Liver (tissue), 10 donors: ENCODE measurements at places on chromosomes 4 and X. TPM values are rescaled to one million over a fixed set of nuclear protein-coding genes. Genes with fewer than 3 reads are reported as not detected.

DNA sequence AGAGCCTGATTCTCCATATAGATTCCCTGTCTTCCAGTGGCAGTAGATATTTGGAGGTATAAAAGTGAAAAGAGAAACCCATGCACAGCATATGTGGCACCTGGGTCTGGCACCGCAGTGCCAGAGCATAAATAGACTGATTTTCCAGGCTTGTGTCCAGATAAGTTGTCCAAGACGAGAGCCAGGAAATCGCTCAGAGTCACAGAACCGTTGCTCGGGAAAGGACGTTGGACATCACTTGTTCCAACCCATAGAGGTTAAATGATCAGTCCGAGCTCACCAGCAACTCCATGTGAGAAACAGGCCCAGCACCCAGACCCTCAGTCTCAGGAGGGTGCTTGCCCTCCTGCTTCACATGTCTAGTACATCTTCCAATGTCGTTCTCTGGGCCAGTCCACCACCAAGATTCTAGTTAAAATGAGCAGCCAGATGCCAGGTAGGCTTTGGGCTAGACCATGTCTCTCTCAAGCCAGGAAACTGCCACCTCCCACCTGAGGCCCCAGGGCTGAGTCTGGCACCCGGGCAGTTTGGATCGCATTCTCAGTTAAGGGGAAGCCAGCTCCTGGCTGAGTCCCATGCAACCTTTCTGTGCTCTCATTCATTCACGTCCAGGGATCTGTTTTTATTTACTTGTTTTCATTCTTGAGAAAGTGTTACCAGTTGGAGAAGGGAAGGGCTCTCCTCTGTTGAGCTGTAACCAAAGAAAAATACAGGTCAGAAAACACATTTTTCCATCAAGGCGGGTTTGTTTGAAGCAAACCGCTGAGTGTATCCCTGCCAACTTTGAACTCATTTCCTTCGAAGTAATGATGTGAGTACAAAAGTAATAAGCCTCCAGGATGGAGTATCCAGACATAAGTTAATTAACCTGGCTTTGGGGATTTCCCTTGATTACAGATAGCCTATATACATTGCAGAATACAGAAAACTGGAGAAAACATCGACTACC, 91.7 kb downstream of the PHOX2B start:
- H3K36me3 ChIP-seq = no peaks in the 10 kb centered on the region
- H3K4me1 ChIP-seq = no peaks in the 10 kb centered on the region

GRCh38 chr4:156568041-156568440, 403.6 kb downstream of the PDGFC start:
- H3K27me3 ChIP-seq = no peaks in the 10 kb centered on the region
- H3K4me3 ChIP-seq = no peak overlapping the region
- H3K4me1 ChIP-seq = no peaks in the 10 kb centered on the region
- H3K27ac ChIP-seq = no peak overlapping the region

DNA sequence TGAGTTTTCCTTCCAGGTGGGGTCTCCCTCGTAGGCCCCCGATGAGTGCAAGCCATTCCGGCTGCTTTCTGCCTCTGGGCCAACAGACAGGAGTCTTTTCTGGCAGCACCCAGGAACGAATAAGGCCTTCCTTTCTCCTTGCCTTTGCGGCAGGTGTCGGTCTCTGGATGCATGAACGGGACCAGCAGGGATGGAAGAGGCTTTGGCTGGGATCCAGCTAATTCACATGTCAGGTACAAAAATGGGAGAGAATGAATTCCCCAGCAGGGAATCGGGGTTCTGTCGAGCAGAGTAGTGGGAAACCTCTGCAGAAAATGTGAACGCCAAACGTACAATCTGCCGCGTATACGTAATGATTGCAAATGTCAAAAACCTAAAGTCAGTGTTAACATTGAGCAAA, 146.1 kb upstream of the TBL1X start:
- no peaks in the 10 kb centered on the region for H3K27me3 ChIP-seq
- H3K4me1 ChIP-seq = no peaks in the 10 kb centered on the region
- no peaks in the 10 kb centered on the region for H3K36me3 ChIP-seq
- no peak for DNase-seq
- no peak overlapping the region for H3K27ac ChIP-seq

DNA sequence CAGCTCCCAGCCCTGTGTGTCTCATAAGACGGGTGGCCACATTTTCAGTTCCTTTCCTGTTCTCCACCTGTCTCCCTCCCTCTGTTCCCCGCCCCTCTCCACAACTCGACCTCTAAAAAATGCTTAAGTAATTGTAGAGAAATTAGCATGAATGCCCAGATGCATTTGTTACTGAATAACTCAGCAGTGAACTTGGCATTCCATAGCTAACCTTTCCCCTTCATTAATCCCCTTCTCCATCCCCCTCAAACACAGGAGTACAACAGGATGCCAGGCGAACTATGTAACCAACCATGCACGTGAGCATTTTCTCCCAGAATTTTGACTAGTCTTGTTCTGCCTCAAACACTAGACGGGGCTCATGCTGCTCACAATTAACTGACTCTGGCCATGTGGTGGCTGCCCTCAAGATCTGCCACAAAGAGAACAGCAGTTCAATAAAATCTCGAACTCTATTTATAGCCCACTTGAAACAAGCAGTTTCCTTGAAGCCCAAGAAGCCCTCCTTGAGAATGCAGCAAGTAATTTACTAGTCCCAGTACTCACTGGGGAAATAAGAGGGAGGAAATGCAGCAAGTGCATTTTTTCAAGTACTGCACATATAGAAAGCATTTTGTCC, 351.2 kb downstream of the ARHGAP24 start:
- H3K4me1 ChIP-seq = peaks cover 15% of the 10 kb centered on the region
- no peaks in the 10 kb centered on the region for H3K36me3 ChIP-seq
- H3K4me3 ChIP-seq = no peak overlapping the region

- DNase-seq = no peak
- H3K27me3 ChIP-seq = no peaks in the 10 kb centered on the region
- no peak overlapping the region for H3K27ac ChIP-seq
- H3K4me1 ChIP-seq = no peaks in the 10 kb centered on the region
Observed at GRCh38 chrX:12412561-12412960, 274.3 kb downstream of the FRMPD4 start.

DNA sequence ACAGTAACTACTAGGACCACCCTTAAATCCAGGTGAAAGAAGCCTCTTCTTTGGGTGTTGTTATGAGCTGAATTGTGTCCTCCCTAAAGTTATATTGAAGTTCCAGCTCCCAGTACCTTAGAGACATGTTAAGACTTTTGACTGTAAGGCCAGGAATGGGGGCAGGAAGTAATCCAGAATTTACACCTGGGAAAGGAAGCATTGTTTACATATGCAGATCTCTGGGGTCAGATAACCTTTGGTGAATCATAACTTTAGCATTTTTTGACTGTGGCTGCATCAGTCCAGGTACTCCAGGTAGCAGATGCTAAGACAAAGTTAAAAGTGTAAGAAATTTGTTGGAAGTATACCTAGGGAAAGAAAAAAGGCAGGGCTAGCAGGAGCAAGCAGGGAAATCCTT, 104.9 kb upstream of the CENPE start:
- DNase-seq = no peak
- no peak overlapping the region for H3K4me3 ChIP-seq
- no peaks in the 10 kb centered on the region for H3K36me3 ChIP-seq
- no peaks in the 10 kb centered on the region for H3K27me3 ChIP-seq

GRCh38 chrX:71450433-71451106, 82.3 kb upstream of the OGT start:
- H3K4me3 ChIP-seq = no peak overlapping the region
- no peak for DNase-seq

- H3K4me1 ChIP-seq = no peaks in the 10 kb centered on the region
- H3K4me3 ChIP-seq = no peak overlapping the region
- no peaks in the 10 kb centered on the region for H3K36me3 ChIP-seq
- no peaks in the 10 kb centered on the region for H3K27me3 ChIP-seq
- no peak overlapping the region for H3K27ac ChIP-seq
Observed at GRCh38 chrX:13893826-13894225, 76.9 kb upstream of the GPM6B start.

DNA sequence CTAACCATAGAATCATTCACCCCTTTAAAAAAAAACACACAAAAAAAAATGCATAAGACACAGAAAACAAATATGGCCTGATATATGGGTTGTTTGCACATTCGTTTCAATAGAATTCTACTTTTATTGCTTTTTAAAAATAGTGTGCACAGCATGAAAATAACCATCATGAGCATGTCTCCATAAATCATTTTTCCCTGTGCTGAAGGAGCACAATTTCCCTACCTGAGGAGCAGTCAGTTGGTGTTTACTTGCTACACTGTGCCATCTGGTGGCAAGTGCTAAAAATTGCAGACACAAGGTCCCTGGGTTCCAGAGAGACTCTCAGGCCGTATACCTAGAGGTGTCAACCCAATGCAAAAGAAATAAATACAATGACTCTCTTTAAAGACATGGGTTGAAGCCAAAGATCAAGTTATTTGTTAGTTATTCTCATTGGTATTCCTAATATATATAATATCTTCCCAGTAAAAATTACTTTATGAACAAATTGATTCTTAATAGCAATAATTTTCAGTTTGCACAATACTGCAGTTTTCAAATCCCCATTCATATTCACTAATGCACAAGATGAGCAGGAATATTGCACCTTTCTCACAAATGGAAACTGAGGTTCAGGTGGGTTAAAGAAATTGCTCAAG, 551.4 kb downstream of the IQCM start:
- H3K4me3 ChIP-seq = no peak overlapping the region
- no peaks in the 10 kb centered on the region for H3K4me1 ChIP-seq
- no peak overlapping the region for H3K27ac ChIP-seq
- H3K36me3 ChIP-seq = no peaks in the 10 kb centered on the region
- no peaks in the 10 kb centered on the region for H3K27me3 ChIP-seq
- DNase-seq = no peak

- DNase-seq = no peak
- no peaks in the 10 kb centered on the region for H3K36me3 ChIP-seq
- no peak overlapping the region for H3K4me3 ChIP-seq
- H3K27ac ChIP-seq = no peak overlapping the region
- H3K27me3 ChIP-seq = peaks cover 2% of the 10 kb centered on the region
Observed at GRCh38 chr4:107068116-107068515, 32.0 kb upstream of the DKK2 start.

DNA sequence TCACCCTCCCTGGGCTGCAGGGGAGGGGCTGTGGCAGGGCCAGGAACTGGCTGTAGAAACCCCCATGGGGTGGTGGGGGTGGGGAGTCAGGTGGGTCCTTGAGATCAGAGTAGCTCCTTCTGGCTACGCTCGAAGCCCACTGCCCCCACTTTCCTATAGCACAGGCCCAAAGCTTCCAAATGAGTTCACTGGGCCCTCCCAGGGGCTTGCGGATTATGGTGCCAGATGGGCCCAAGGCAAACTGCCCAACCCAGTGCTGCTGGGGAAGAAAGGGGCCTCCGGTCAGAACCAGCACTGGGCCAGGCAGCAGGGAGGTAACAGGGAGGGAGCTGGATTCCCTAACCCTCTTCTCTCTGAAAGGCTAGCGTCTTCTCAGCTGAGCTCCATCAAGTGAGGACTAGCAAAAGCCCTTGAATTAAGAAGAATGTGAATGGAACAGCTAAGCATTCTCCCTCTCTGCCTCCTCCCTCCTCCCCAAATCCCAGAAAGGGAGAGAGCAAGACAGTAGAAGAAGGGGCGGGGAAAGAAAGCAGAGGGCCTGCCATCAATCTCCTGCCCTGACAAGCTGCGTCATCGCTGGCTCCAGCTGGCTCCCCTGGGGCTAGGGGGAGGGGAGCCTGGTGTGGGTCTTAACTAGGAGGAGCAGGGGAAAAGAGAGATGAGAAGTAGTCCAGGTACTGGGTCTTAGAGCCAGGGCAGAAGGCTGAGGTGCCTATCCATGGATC, 34.7 kb downstream of the FRMPD3 start:
- H3K27ac ChIP-seq = no peak overlapping the region
- H3K36me3 ChIP-seq = no peaks in the 10 kb centered on the region
- no peak for DNase-seq
- H3K4me1 ChIP-seq = no peaks in the 10 kb centered on the region
- no peak overlapping the region for H3K4me3 ChIP-seq

DNA sequence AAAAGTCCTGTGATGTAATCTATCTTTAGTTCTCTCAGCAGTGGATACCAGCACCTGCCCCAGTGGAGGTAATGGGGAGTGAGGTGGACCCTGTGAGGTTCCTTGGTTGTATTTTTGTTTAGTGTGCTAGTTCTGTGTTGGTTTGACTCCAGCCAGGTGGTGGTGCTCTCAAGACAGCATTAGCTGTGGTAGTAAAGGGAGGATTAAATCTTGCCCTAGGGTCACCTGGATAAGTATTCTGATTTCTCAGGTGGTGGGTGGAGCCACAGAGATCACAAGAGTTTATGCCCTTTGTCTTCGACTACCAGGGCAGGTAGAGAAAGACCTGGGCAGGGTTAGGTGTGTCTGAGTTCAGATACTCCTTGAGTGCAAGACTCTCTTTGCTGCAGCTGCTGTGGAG, 176.3 kb upstream of the EDA2R start:
- no peaks in the 10 kb centered on the region for H3K4me1 ChIP-seq
- no peak overlapping the region for H3K4me3 ChIP-seq
- H3K27ac ChIP-seq = no peak overlapping the region
- H3K27me3 ChIP-seq = no peaks in the 10 kb centered on the region

DNA sequence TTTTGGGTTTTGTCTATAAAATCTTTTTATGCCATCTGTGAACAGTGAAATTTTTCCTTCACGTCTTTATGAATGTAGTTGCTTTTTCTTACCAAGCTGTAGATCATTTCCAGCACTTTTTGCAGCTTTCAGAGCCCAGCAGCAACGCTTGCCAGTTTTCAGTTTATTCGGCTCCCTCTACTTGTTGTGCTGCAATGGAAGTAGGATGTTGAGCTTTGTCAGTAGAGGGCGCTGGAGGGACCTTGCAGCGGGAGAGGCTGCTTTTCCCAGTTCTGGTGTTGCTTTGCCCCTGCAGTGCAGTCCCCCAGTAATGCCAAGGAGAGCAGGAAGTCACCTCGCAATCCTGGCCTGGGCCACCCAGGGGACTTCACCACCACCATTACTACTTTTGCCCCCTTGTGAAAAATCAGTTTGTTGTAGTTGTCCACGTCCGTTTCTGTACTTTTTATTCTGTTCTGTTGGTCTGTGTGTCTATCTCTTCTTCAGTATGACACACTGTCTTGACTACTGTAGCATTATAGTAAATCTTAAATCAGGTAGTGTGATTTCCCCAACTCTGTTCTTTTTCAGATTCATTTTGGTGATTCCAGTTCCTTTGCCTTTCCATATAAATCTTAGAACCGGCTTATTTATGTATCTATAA, 21.8 kb downstream of the CMC4 start:
- no peaks in the 10 kb centered on the region for H3K36me3 ChIP-seq
- no peak overlapping the region for H3K27ac ChIP-seq
- peak; percentile 49 for DNase-seq
- H3K4me3 ChIP-seq = no peak overlapping the region

- H3K4me3 ChIP-seq = no peak overlapping the region
- no peaks in the 10 kb centered on the region for H3K27me3 ChIP-seq
- no peaks in the 10 kb centered on the region for H3K4me1 ChIP-seq
Observed at GRCh38 chr4:66920514-66920913, 624.8 kb downstream of the CENPC start.

- no peak overlapping the region for H3K27ac ChIP-seq
- no peaks in the 10 kb centered on the region for H3K4me1 ChIP-seq
- DNase-seq = no peak
- no peaks in the 10 kb centered on the region for H3K36me3 ChIP-seq
- no peaks in the 10 kb centered on the region for H3K27me3 ChIP-seq
- no peak overlapping the region for H3K4me3 ChIP-seq
Observed at GRCh38 chr4:8534129-8534528, 46.1 kb upstream of the GPR78 start.

GRCh38 chr4:163556177-163556576, 61.7 kb downstream of the TMA16 start:
- H3K27ac ChIP-seq = no peak overlapping the region
- no peaks in the 10 kb centered on the region for H3K27me3 ChIP-seq
- no peaks in the 10 kb centered on the region for H3K4me1 ChIP-seq
- H3K36me3 ChIP-seq = no peaks in the 10 kb centered on the region
- H3K4me3 ChIP-seq = no peak overlapping the region
- DNase-seq = no peak

GRCh38 chr4:99361268-99361898, 8.8 kb upstream of the ADH1C start:
- no peaks in the 10 kb centered on the region for H3K4me1 ChIP-seq
- H3K4me3 ChIP-seq = no peak overlapping the region
- H3K36me3 ChIP-seq = no peaks in the 10 kb centered on the region
- H3K27me3 ChIP-seq = no peaks in the 10 kb centered on the region
- no peak overlapping the region for H3K27ac ChIP-seq

The ELK1 gene
- 20.2 TPM for polyA plus RNA-seq
